Stimulated activated memory B cell treated with anti-CD40 and anti-IgM and Interleukin-4, amounts not matched to agents 10 μg/mL and 1 μg/mL and 100 μg/mL, for 72 hours (primary cell): ENCODE measurements at places on chromosomes 1 and 21.

DNA sequence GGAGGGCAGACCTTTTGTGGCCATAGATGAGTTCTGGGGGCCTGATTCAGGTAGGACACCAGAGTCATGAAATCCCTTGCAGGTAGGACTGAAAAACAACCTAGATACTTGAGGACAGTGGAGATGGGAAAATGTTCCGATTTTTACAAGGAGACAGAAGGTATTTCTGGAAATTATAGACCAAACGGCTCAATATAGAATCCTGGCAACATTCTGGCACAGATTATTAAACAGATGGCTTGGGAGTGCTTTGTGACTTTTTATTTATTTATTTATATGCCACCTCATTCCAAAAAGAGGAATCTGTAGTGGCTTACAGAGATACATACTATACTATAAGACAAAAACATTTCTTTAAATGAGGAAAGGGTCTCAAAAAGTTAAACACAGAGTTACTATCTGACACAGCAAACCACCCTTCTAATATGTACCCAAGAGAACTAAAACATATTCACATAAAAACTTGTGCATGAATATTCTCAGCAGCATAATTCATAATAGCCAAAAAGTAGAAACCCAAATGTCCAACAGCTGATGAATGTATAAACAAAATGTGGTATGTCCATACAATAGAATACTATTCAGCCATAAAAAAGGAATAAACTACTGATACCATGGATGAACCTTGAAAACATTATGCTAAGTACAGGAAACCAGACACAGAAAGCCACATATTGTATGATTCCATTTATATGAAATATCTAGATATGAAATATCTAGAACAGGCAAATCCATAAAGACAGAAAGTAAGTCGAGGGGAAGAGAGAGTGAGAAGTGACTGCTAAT, 49.8 kb downstream of the CDK18 start:
- no peak for ATAC-seq

GRCh38 chr1:33147275-33147996, 34.4 kb downstream of the TRIM62 start:
- no peak for ATAC-seq

DNA sequence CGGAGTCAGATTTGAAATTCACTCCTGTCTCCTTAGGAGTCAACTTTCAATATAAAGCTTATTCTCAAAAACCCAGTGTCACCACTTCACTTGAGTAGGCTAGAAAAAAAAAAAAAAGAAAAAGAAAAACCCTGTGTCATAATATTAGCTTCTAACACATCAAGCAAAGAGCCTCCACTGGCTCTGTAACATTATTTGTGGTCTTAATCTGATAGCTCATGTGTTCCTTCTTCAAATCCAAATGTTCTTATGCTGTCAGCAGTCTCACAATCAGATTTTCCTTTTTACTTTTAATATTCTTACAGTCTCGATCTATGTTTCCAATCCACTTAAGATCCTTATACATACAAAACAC, 26.1 kb upstream of the PSMG1 start:
- ATAC-seq = no peak

DNA sequence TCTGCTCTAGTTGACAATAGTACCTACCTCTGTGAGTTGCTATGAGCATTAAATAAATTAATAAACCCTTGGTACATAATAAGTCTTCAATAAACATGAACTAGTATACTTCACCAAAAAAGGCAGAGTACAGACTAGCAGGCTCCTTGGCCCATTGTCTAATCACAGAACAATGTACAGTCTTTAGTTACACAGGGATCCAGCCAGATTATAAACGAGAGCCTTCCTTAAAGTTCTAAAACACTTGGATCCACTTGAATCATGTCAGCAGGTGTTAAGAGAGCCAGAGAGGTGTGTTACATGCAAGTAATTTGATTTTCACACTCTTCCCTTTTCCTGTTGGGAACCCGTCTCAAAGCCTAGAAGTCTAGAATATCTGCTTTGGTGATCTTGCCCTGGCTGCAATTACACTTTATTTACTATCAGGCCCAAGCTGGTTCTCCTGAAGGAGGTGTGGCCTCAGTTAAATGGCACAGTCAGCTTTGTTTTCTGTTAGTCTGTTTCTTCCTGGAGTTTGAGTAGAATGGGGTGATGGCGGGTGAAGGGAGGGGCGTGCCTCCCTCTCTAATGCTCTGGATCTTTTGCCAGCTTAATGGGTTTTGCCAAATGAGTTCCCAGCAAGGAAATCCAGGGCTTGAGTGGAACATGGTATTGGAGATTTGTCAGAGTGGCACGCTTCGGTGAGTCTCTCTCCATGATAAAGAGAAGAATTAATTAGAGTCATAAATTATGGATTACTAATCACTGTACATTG, 570.9 kb upstream of the CAMK1G start:
- no peak for ATAC-seq

DNA sequence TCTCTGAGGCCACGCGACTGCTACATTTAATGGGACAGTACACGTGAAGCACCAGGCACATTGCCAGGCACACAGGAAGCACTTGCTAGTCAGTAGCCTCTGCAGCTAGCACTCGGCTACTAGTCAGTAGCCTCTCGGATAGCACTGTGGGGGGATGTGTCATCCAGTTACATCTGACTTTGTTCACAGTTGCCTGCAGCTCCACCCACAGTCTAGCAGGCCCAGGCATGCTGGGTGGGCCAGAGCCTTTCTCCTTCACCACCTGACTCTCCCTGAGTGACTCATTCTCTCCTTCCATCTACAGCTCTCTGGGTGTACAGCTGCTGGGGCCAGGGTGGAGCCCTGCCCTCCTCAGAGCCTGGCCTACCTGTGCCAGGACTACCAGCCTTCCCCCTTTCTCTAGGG, 51.5 kb downstream of the PTPRF start:
- peak; percentile 55 for ATAC-seq

DNA sequence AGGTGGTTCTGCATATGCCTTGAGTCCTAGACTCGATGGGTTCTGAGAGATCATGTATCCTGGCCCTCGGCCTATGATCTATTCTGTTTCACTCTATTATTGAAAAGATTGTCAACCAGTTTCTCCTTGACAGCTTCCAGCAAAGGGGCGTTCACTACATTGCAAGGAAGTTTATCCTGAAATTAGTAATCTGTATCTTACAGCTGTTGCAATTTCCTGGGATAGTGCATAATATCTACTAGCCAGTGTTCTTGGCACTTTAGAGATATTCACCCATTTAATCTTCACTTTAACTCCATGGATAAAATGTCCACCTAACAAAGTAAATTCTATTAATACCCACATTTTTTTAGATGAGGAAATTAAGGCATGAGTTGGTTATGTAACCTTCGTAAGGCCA, 203.6 kb downstream of the TGFB2 start:
- no peak for ATAC-seq

DNA sequence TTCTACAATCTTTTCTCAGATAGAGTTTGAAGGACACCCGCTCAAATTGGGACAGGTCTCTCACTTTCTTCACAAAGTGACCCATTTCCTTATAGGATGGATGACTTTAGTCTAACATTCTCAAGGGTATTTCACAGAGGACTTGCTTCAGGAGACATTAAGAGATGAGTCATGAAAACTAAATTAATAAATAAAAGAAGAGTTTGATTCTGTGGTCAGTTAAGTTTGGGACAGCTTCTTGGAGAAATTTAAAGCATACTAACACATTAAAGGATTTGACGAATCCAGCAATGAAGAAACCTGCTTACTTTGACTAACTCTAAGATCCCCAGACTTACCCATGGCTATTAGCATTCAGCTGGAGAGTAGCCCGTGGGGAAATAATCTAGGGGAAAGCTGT, 95.6 kb upstream of the RAB3GAP2 start:
- no peak for ATAC-seq

- ATAC-seq = no peak
Observed at GRCh38 chr1:38133304-38133703, 86.7 kb upstream of the POU3F1 start.

DNA sequence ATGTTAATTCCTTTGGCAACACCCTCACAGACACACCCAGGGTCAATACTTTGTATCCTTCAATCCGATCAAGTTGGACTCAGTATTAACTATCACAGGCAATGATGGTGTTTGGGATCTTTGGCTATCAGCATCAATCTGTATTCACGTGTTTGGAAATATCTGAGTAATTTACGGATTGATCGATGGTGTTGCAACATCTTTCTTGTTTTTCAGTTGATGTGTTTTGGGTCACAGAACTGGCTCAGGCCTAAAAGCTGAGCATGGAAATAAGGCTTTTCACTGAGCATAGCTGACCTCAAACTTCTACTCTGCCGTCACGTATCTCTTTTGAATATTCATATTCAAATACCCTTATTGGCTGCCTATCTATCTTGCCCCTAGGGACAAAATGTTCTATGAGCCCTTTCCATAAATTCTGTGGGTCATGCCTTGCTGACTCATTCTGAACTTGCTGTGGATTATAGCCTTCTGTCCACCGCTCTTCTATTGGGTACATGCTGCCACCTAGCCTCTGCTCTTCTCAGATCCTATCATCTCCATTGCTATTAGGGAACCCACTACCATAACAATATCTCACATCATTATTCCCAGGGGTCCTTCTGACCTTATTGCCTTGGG, 156.0 kb downstream of the PDE4B start:
- ATAC-seq = no peak

DNA sequence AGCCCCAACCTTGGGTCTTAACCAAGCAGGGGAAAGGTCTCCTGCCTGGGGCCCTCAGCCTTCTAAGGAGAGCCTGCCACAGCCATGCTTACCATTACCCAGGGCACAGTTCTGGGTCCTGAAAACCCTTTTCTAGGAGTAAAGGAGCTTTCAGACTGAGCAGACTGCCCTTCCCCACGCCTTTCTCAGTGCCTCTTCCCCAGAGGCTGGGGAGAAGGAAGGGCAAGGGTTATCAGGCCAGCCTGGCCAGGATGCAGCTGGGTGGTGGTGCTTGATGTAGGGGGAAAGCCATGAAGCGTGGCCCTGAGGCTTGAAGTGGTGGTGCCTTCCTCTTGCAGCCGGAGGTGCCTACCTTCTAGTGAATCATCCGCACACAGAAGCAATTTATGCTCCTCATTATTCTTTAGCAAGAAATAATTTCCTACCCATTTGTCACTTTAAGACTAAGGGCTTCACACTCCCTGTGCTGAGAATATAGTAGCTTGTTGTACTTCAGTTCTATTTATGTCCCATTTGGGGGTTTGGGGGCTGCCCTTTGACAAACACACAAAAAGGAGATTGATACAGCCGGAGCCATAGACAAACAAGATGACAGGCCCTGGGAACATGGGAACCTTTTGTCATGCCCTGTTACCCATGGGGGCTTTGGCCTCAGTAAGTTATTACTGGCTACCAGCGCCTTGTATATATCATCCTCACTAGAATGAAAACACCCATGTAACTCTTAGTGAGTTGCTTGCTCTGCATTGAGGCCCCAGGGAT, 40.7 kb downstream of the MAN1C1 start:
- peak; percentile 61 for ATAC-seq

- no peak for ATAC-seq
Observed at GRCh38 chr1:17416389-17416788, 23.1 kb downstream of the RCC2 start.

DNA sequence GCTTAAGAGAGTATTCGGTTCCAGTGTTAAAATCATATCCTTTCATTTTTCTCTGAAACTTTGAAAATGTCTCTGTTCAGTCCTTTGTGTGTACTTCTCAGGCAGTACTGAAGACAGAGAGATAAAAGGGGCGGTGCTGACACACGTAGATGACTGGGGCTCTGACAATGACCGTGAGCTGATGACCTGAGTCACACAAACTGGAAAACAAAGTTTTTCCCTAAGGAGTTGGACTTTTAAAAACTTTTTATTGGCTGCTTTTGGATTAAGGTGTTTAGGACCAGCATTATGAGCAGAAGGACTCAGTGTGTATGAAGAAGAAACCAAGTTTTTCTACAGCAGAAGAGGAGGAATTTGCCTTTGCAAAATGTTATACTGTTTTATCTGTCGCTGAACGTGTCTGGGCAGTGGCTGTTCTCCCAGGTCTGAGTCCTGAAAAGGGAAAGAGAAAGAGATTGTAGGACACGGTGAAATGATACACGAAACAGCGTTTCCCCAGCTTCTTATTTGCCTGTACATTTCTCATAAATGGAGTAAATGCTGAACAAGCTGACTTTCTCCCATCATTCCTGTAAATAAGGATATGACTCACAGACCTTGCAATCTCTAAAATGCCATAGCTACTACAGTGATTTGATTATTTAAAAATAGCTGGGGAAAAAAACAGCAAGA, 51.5 kb downstream of the MAP3K7CL start:
- peak; percentile 53 for ATAC-seq

DNA sequence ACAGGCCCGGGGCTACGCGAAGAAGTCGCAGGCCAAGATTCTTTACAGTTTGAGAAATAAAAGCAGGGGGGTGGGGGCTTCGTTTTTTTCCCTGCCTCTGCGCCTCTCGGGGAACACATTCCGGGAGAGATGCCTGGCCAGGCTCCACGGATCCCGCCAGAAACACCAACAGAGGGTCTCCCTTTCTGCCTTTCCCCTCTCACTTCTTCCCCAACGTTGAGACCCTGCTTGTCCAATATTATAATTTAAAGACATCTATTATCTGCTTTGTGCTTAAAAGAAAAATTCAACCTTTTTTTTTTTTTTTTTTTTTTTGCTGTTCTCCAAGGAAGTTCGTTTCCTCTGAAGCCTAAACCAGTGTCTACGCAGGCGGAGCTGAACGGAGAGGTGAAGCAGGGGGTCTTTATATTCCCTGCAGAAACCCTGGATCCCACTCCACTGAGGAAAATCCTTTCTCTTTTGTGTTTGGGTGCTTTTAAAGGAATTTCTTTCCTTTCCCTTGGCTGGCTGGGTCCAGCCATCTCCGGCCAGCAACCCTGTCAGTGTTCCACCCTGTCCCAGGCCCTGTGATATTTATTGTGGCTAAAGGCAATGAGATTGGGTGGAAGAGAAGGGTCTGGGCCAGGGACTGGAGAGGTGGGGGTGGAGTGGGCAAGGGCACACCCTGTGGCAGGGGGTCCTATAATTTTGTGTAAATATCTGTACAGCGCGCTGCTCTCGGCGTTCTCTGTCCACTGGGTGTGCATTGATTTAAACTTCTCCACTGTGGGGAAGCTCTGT, 2.2 kb downstream of the FOXD2 start:
- ATAC-seq = no peak

- ATAC-seq = no peak
Observed at GRCh38 chr1:59635097-59635496, 179.7 kb upstream of the HOOK1 start.

DNA sequence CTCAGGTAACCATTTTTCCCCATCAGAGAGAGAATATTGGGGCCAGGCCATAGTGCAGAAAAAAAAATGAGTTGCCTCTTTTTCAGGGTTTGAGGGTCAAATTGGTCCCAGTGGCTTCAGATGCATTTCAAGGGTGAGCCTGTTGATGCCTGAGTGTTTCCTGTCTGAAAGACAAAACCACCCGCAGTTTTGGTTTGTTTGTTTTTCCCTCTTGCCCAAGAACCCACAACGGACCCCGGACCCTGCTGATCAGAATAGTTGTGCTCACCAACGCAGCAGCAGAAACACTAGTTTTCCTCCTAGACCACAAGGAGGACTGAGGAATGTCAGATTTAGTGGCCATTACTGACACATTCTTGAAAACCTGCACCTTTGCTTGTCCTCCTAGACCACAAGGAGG, 1433.1 kb downstream of the PLA2G4A start:
- ATAC-seq = no peak

DNA sequence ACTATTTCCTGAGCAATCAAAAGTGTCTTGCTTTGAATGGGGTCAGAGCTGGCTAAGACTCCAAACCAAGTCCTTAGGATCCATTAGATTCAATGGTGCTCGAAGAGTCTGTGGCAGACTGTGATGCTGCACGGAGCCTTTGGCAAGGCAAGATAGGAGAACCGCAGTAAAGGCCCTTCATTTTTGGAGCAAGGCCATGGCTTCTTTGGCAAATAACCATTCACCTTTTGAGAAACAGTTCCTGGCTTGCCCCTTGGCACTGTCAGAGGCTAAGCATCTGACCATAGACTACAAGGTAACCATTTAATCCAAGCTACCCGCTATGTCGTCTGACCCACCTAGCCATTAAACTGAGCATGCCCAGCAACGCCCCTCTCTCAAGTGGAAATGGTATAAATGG, 45.2 kb downstream of the EDN2 start:
- ATAC-seq = no peak
